ENCODE measurements at places on chromosomes 3 and 15.

GRCh38 chr3:11903047-11903446 lies 56.4 kb upstream of the TAMM41 start:
- DNase-seq = no peak

DNA sequence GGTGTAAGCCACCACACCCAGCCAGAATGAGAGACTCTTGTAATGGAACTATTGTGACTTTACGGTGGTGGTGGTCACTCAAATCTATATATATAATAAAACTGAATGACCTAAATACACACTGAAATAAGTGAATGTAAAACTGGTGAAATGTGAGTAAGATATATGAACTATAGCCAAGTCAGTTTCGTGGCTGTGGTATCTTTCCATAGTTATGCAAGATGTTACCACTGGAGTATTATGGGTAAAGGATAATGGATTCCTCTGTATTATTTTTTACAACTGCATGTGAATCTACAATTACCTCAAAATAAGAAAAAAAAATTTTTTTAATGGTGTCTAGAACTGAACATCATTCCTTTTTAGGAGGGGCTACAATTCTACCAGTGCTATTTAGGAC lies 21.9 kb downstream of the PIK3CB start:
- no peak for DNase-seq

GRCh38 chr3:33372218-33373081 lies 67.8 kb downstream of the UBP1 start:
- DNase-seq = no peak

DNA sequence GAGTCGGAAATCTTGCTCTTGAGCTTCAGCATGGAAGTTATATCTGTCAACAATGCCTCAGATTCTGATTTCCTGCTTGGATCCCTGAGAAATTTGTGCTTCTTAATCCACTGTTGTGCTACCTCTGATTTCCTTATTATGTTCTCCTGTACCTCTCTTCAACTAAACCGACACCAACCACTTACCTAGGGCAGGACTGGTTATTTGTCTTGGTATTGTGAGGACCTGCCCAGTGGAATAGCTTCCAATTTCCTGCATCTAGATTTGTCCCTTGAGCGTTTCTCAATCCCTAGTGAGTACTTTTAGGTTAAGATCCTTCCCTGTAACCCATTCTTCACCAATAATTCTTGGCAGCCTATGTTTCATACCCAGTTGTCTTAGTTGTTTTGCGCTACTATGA lies 720.5 kb upstream of the ZNF385D start:
- DNase-seq = no peak

GRCh38 chr15:96300836-96301235 lies 29.7 kb upstream of the NR2F2 start:
- DNase-seq = no peak

DNA sequence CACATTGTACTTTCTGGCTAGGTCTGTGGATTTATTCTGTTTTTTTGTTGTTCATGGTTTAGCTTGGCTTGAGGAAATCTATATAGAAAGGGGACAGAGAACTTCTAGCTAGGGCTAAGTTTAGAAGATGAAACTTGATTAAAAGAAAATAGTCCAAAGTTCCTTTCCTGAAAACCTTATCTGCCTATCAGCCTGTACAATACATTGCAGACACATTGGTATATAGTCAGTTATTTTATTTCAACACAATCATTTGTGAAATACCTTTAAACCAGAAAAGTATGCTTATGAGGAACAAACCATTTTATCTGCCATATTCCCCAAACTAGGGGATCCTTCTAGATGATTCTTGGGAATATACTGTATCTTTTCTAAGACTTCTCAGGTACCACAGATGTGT lies 147.3 kb upstream of the CGNL1 start:
- no peak for DNase-seq

GRCh38 chr3:22979581-22979980 lies 223.5 kb upstream of the UBE2E2 start:
- no peak for DNase-seq

All from uterus (tissue), 4 donors.